ENCODE measurements at places on chromosomes 4 and X. TPM values are rescaled to one million over a fixed set of nuclear protein-coding genes. Genes with fewer than 3 reads are reported as not detected.

DNA sequence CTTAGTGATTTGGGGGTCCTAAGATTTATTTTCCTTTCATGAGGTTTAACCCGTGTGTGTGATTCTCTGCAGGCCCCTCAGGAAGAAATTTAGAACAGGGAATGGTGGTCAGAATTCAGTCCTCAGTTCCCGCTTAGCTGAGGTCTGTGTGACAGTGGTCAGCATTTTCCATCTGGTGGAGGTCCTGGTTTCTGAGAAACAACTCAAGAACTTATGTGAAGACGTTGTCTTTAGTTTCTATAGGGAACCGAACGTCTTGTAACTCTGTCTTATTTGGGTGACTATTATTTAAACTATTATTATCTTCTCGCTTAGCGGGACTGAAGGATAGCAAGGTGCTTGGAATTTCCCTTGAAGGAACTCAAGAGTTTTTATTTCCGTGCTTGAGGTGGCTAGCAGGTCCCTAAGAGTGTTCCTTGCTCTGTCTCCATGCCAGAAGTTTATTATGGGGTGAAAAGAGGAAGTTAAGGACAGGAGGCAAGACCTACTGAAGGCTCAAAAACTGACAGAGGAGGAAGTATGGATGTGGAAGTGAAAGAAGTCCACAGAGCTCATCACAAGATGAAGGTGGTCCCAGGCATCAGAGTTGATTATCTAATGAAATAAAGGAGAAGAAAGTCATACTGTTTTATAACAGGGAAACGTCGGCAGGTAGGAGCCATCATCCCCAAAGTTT lies 9.4 kb downstream of the MGST2 start:
- no peak for DNase-seq

- DNase-seq = no peak
These were observed 960.9 kb upstream of the HS3ST1 start for GRCh38 chr4:12389604-12390003.

GRCh38 chrX:132940727-132941327 lies 17.6 kb downstream of the HS6ST2 start:
- no peak for DNase-seq

Gene USO1
- 70.5 TPM for total RNA-seq

DNA sequence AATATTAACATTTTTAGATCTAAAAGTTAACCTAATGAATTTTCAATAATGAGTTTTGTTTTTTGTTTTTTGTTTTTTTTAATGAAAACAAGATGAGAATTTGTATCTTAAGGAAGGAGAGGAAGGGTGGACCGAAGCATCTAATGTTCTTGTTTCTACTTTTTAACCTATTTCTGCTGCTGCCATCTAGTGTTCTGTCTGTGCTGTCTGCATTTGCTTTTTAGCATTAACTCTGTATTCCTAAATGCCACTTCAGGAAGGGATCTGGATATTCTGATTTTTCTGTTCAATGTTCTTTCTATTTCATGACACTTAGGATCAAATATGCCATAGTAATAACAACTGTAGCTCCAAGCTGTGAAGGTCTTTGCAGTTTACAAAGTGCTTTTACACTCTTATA lies 161.7 kb downstream of the BRWD3 start:
- DNase-seq = no peak

DNA sequence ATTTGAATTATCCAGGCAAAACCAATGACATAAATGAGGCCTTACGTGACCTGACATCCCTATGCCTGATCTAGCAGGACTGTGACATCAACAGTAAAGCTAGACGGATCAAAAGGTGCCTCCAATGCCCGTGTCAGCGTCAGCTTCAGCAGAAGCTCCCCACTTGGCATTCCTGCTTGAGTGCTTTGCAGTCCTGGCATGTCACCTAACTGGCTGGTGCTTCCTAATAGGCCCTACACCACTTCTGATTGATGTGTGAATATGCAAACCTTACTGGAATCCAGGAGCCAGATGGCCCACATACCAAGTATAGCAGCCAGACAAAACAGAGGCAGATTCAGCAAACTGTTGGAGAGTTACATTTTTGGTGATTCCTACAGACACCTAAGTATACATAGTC lies 224.2 kb downstream of the DMD start:
- no peak for DNase-seq

DNA sequence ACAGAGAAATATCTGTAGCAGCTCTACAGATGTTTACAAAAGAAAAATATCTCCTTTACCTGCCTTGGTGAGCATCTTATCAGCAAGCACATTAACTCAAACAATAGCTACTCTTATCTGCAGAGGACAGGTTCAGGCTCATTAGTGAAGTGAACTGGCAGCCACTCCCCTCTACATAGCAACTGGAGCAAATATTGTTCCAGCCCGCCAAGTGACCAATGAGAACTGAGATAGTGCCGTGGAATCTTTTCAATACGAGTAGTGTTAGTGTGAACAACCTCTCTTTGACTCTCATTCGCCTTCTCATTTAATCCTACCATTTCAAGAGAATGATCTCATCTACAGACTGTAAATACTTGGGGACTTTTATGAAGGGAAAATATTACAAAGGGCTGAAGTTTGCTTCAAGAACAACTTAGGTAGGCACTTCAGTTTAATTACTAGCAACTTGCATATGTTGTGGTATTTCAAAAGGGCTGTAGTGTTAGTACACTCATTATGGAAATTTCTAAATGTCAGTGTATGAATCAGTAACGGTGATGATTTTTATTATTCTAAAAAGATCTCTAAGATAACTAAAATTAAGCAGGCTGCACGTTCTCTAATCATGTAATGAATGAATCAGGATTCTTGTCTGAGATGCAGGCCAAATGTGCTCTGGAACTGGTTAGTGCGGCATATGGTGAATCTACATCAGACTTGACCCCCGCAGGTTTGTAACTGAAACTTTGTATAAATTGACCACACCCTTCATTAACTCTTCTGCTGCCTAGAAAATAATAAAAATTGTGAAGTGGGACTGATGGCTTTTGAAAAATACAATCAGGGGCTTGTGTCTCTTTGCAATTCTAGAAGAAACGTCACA lies 72.4 kb downstream of the PALLD start:
- no peak for DNase-seq

Gene KIF4A
- 0.38 TPM for total RNA-seq

- no peak for DNase-seq
These were observed 451.1 kb downstream of the PPARGC1A start for GRCh38 chr4:23438764-23439163.

Gene RIPPLY1
- total RNA-seq = not detected

DNA sequence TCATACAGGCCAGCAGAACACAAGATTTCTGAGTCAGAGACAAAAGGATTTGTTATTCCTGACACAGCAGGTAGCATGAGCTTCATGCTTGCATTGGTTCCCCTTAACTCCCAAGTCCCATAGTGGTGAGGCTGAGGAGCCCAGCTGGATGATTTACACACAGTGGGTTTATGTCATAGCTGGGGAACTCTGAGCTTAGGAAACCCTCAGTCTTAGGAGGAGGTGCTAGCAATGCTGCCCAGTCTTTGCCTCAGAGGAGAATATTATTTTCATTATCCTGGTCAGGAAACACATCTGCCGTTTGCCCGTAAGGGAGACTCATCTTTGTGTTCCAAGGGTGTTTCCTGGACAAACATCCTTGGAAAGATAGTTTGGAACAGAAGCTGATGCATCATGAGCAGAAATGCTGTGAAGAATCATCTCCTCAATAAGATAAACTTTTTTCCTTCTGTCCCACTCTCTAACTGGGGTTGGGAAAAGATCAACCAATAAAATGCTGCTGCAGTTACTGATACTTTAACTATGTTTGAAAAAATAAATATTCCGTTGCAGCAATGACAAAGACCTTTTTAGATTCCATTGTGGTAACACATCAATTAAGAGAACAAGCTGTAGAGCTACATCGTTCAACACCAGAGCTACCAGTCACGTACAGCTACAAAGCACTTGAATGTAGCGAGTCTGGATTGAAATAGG lies 146.8 kb downstream of the DCLK2 start:
- DNase-seq = no peak

DNA sequence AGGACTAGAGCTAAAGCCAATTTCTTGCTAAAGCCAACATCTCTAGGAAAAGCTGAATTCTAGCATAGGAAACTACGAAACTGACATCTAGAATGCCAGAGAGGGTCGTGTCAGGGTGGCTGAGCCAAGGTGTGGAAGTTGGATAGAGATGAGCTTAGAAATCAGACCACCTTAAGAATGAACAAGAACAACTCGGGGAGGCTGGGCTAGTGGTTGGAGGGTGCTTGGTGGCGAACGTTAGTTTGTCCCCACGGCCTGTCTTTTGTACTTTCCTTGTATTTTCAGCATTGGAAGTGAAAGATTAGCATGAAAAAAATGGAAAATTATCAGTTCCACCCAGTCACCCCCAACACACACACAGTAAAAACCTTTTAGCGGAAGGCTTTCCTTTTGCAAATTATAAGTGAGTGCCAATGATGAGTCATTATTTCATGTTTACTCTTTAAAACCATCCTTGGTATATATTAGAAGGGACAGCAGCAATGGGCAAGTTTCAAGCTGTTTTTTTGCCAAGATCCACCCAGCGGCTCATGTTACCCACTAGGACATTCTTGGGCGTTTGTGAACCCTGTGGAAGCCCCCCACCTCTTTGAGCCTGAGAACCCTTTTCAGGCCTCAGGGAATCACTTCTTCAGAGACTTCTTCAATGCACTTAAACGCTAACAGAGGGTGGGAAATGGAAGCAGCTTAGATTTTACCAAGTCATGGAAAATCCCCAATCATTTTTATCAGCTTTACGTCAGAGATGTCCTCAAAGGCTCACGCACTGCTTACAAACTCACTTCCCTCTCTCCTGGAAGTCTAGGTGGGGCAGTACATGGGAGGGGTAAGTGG lies 4.9 kb upstream of the PPEF1 start:
- no peak for DNase-seq

- no peak for DNase-seq
These were observed 14.1 kb upstream of the CCNI start for GRCh38 chr4:77089866-77090265.

DNA sequence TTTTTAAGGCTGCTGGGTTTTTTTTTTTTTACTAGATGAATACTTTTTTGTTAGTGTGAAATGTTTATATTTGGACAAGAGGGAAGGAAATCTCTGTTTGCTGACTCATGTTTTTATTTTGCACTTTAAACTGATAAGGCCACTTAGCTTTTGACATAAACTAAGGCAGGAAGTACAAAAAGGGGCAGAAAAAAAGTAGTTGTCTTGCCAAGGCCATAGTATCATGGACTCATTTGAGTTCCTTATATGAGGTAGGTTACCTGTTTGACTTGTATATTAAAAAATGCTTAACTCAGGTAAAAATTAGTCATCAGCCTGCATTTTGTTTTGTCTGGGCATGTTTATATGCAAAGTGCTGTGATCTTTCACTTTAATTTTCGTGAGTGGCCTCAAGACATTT lies 26.0 kb downstream of the SMAD1 start:
- no peak for DNase-seq

- DNase-seq = no peak
These were observed 10.4 kb downstream of the JADE3 start for GRCh38 chrX:46922611-46923010.

DNA sequence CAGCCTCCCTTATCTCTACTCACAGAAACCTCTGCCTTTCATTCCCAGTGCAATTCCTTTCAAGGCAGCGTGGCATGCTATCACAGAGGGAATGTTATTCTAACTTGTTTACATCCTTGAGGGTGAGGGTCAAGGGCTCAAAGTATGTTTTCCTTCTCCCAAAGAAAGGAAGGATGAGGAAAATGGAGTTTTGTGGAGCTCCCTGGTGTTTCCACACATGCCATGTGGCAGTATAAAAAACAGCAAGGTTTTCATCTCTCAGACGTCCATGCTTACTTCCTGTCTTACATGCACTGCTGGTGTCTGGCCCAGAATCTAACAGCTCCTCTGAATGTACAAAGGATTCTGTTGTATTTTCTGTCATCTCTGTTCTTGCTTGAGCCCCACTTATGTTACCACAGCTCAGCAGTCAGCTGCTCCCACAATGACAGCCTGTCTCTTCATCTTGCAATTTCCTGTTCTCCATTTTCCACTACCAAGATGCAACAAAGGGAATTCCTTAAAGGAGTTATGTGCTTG lies 128.0 kb downstream of the SNCA start:
- no peak for DNase-seq

DNA sequence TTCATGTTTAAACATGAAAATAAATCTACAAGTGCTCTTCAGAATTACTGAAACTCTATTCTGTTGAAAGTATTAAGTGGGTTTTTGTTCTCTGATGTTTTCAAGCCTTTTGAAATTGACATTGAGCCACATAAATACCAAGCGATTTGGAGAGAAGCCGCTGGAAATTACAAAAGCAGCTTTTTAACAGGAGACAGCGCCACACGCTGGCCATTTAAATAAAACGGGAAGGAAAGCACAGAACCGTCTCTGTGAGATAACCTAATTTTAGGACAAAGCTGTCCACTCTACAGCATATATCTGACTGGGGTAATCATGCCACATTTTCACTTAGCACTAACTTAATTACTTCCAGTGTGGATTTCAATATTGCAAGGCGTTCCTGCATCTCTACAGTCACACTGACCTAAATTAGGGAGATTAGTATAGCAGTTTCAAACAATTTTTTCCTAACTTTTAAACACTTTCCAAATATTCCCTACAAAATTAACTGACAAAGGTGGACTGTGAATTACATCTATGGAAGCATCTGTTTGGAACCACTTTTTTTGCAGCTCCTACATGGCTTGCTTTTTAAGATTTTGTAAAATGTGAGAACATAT lies 6.8 kb upstream of the ANOS1 start:
- DNase-seq = no peak

GRCh38 chr4:172998527-172999469 lies 169.8 kb upstream of the GALNT7 start:
- DNase-seq = no peak

- DNase-seq = no peak
These were observed 12.0 kb downstream of the EREG start for GRCh38 chr4:74376888-74377483.

- peak; percentile 70 for DNase-seq
These were observed 42.7 kb upstream of the GRPEL1 start for GRCh38 chr4:7110546-7110945.

- no peak for DNase-seq
These were observed at the start of gene EGF for GRCh38 chr4:109912706-109913595. Gene EGF, plus strand, starts transcription at chr4:109912883. Its CDS starts 453 bp downstream, at chr4:109913336.

- DNase-seq = no peak
These were observed 82.5 kb upstream of the PITX2 start for GRCh38 chr4:110705440-110705782.

Gene HMGN5
- total RNA-seq = 1.5 TPM

DNA sequence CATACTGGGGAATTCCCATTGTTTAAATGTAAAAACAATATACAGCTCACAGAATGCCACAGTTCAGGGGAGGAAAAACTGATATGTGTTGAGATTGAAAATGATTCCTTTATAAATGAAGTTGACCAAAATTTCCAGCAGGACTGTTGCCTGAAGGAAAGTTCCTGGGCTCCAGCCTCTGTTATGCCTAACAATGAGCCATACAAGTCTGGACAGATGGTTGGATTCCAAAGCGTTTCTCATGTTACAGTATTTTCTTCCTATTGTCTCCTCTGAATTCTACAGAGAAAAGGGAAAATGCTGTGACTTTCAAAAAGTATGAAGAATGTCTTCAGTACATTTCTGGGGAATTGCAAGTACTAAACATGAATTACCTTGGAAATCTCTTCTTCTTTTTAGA lies 73.3 kb downstream of the ALPK1 start:
- DNase-seq = no peak
